COLO829 (cell line): ENCODE measurements at places on chromosomes 16 and 17.

GRCh38 chr17:77778636-77779489 lies 179.6 kb upstream of the TNRC6C start:
- DNase-seq: no peak

GRCh38 chr17:4785311-4786105 lies 656 bp downstream of the VMO1 start:
- DNase-seq: no peak

DNA sequence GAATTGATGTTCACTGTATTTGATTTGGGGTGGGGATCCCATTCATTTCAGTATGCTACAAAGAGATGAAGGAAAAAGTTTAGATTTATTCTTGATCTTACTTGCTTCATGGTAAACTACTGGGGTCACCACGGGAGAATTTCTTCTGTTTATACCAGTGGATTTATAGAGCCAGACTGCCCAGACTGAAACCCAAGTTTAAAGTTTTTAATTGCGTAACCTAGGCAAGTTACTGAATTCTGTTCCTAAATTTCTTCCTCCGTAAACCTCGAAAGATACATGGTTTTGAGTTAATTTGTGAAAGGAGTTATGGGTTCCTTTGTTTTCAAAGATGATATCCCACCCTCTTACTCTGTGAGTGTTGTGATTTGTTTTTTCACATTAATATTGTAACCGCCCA lies 26.4 kb downstream of the PIGL start:
- DNase-seq: no peak

- DNase-seq: no peak
Measured at GRCh38 chr17:46063241-46063640, 64.2 kb downstream of the STH start.

DNA sequence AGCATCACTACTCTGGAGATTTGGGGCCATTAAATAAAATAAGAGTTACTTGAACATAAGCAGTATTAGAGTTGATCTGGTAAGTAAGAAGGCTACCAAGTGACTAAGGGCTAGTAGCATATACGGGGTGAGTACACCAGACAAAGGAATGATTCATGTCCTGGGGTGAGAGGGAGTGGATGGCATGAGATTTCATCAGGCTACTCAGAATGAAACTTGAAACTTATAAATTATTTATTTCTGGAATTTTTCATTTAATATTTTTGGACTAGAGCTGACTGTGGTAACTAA lies 2.3 kb downstream of the SLFN5 start:
- peak; percentile 53 for DNase-seq

DNA sequence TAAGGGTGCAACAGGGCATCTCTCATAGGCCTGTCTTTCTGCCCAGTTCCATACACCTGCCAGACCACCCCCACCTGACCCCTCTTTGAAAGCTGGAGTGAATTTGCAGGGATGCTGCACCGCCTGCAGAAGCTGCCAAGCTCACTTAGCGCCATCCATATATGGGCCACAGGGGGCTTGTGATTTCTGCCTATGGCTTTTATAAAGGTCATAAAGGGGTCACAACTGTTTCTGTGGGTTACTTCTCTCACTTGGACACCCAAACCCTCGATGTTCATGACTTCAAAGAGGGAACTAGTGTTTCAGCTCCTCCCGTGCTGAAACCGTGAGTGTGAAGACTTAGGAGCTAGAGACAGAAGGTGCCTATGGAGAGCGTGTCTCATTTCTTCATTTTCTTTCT lies 23.9 kb upstream of the MEAK7 start:
- DNase-seq: no peak

- DNase-seq: no peak
Measured at GRCh38 chr17:29838961-29839360, 91.1 kb downstream of the SSH2 start.

DNA sequence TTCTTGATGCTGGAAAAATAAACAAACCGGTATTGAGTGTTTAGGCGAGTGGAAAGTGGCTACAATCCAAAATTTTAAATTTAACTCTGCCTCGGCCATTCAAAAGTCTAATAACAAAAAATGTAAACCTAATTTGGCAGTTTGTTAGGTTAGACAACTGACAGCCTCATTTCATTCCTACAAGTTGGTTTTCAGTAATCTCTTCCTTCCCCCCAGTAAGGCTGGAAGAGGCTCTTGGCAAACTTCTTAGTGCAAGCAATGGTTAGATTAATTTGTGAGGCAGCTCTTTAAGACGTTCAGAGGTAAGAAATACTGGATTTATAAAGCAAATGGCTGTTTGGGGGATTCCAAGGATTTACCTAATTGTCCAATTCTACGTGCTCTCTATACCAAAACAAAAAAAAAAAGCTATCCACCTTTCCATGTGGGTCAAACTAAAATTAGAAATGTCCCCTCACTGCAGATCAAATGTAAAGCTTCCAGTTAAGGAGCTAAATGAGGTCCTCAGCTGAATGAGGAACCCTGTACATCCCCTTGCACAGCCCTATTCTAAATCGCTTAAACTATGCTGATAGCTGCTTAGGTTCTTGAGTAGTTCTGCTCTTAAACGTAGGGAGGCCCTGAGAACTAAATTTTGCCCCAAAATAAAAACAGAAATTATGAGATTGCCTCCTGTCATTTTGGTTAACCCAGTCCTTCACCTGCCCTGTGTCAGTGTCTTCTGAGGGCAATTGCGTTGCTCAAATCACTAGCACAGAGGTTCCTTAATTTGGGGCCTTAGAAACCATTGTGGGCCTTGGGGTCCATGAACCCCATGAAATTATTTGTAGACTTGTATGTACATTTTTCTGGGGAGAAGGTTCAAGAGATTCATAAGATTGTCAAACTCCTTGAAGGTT lies 2.9 kb downstream of the HEXIM1 start:
- DNase-seq: no peak

GRCh38 chr16:27703121-27703520 lies 153.2 kb downstream of the KATNIP start:
- no peak for DNase-seq

DNA sequence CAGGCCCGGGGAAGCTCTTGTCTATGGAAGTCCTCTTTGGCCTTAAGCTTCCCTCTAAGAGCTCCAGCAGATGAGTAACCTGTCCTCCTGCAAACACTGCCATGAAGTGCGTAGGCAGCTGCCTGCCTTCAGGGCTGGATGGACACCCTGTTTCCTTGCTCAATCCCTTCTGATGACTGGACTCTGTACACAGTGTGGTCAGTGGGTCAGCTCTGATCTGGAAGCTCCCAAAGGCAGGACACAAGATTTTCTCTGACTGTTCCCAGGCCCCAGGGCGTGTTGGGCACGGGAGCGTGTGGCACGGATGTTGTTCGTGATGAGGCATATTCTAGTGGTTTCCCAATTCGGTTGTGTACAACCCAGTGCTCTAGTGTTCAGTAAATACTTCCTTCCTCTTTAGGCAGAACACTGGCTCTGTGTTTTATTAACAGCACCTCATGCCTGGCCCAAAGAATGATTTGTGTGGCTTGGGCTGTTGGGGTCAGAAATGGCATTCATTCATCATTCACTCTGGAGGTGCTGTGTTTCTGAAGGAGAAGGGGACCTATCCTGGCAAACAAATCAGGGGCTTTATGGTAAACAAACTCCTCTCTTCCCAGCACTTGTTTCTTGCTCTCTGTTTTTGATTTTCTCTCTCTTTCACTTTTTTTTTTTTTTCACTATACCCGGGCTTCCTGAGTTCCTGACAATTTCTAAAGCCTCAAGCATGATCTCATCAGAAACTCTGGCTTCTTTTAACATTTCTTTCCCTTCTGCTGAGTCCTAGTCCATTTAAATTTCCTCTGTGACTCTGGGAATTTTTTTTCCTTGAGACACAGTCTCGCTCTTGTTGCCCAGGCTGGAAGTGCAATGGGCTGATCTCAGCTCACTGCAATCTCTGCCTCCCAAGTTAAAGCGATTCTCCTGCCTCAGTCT lies 12.0 kb upstream of the RNF157 start:
- DNase-seq: peak; percentile 78

- no peak for DNase-seq
Measured at GRCh38 chr17:28563475-28563874, 7.8 kb downstream of the PIGS start.

- DNase-seq: no peak
Measured at GRCh38 chr17:21687136-21687953, 5.0 kb upstream of the KCNJ18 start.

- no peak for DNase-seq
Measured at GRCh38 chr16:87060034-87060986, 256.9 kb downstream of the C16orf95 start.

GRCh38 chr17:31308372-31309334 lies 5.2 kb downstream of the EVI2B start:
- DNase-seq: no peak

DNA sequence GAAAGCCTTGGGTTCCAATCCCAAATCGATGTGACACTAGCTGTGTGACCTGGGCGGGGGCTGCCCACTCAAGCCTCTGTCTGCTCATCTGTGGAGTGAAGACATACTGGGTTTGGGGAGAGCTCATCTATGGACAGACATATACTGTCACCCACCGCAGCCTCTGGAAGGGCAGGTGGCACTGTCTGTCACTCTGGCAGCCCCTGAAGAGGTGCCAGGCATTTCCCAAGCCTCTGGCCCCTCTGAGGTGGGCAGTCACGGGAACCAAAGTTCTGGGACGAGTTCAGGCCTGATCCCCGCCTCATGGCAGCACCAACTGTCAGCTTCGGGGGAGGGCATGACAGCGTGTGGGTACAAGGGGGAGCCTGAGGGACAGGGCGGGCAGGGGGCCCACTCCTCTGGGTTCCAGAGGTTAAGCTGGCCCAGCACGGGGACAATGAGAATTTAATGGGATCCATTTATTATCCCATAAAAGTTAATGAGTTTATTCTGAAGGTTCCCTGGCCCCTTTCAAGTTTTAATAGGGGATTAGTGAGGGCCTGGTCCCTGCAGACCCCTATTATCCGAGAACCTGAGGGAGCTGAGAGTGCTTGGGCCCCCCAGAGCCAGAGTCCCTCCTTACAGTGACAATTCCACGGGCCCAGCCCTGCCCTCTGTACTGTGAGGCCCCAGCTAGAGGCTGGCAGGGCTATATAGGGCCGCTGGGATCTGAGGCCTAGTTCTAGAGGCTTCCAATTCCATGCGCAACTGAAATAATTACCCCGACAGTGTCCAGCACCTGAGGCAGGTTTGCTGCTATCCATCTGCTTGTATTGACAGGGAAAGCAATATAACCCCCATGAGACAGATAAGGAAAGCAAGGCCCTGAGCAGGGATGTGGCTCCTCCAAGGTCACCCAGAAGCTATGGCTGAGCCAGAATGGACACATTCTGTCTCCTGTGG lies 18.8 kb downstream of the SEZ6 start:
- DNase-seq: no peak

DNA sequence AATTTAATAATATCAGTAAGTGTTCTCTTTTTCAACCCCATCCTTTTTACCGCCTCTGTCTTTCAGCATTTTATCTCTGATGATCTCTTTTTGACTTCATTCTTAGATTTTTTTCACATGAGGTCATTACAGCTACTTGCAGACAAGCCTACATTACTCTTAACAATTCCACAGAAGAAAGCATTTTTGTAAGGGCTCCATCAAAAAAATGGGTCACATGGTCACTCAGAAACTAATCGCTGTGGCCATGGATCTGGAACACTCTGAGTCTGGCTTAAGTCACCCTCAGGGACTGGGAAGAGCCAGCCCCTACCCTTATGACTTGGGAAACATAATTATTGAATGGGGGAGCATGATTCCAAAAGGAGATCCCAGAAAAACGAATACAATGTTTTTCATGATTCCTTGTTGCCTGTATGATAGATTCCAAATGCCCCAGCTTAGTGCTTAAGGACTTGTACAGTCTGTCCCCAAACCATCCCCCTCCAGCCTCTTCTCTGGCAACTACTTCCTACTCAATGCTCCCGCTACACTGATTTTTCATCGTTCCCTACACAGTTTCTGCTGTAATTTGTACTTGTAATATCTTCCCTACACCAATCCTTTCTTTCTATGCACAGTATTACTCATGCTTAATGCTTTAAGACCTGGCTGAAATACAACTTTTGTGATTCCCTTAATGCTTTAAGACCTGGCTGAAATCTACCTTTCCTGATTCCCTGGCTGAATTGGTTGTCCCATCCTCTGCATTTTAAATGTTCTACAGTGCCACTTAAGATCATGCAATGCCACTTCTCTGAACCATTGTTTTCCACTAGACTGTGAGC lies 457.8 kb downstream of the HS3ST4 start:
- no peak for DNase-seq

DNA sequence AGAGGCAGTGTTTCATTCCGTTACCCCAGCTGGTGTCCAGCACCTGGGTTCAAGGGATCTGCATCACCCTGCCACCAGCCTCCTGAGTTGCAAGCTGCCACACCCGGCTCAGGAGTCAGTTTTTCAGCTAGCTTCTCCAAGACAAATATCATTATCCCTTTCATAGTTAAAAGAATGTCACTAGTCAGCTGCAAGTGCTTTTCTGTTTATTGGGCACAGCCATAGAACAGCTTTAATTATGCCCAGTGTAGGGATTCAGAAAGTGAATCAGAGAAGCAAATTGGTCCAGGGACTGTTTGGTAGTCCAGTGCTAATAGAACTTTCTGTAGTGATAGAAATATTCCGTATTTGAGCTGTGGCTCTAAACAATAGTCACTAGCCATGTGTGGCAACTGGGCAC lies 2.9 kb upstream of the AOC3 start:
- no peak for DNase-seq

DNA sequence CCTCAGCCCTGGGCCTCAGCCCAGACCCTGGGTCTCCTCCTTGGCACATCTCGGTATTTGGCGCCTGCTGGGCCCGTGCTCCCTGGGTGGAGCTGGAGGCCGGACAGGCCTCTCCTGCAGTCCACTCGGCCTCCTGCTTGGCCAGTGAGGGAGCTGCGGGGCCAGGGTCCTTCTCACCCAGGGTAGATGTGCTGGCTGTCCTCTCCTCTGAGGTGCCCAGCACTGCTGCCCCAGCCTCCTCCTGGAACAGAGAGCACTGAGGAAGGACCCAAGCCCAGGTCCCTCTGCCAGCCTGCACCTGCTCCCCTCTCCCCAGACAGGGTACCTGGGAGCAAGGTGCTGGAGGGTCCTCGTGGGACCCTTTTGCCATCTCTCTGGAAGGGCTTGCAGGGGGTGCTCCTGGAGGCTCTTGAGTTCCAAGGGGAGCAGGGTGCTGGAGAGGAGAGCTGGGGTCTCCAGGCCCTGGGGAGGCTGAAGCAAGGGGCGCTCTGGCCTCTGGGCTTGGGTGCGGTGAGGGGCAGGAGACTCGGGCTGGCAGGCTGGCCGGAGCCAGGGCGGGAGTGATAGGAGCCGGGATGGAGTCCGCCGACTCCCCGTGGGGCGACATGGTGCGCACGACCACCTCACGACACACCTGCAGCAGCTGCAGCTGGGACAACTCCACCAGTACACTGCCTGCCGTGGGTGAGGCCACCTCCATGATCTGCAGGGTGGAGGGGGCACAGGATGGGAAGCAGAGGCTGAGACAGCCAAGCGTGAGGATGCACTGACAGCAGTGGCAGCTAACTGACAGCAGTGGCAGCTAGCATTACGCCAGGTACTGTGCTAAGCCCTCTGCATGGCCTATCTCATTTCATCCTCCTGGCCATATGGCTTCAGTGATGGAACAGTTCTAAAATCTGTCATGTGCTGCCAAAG lies 17.8 kb downstream of the TSPOAP1 start:
- DNase-seq: no peak

GRCh38 chr17:1275962-1276736 lies 3.3 kb upstream of the TRARG1 start:
- DNase-seq: no peak
